ENCODE measurements at places on chromosomes 11 and 22.
A peak's percentile ranks its signal among the peaks of the same experiment; 100 is the strongest.

DNA sequence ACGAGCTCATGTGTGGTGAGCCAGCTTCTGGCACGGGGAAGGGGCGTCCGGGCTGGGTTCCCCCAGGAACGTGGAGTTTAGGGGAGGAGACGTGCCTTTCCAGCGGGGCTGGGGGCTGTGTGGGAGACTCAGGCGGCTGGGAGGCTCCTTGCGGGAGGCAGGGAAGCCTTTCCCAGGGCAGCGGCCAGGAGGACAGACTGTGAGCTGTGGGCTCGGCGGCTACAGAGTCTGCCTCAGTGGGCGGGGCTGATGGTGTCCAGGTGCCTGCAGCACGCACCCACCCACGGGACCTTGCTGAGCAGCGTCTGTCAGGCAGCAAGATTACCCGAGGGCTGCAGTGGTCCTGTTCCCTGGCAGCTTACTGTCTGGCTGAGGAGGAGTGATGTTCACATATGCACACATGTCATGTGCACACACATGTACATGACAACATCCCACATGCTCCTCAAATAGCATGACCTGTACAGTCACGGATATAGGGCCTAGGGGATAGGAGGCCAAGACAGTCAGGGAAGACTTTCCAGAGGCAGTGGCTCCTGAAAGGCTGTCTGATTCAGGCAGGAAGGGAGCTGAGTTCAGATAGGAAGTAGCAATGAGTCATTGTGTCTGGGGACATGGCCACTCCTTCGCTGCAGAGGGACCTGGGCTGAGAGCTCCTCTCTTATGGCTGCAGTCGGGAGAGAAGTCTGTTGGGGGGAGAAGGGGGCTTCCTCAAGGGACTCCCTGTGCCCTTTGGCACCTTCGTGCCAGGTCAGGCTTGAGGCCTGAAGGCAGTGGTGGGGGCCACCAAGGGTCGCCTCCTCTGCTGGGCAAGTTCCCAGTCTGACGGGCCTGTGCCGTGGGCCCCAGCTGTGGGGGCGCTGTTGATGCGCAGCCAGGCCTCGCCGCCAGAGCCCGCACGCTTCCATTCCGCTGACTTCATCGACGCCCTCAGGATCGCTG lies 23.3 kb upstream of the PPP6R3 start:
- DNase-seq, result peak; percentile 28

- DNase-seq, result no peak
Measured at GRCh38 chr11:12177739-12178338, 67.4 kb downstream of the MICAL2 start.

DNA sequence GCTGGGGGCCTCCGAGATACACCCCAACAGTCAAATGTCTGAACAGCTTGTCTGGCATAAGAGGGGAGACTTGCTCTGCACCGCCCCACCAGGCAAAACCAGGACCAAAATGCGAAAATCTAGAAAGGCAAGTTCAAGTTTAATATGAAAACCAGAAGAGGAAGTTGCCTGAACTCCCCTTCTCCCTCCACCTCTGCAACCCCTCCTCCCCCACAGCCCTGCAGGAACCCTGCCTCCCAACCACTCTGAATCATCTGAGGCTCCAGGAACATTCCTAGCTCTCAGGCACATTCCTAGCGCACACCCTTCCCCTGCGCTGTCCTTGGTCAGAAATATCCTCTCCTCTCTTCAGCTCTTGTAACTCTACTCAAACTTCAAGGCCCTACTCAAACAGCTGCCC lies 36.7 kb downstream of the ISX start:
- no peak for DNase-seq

GRCh38 chr22:21589396-21589795 lies 21.9 kb downstream of the UBE2L3 start:
- no peak for DNase-seq

- DNase-seq, result no peak
Measured at GRCh38 chr11:69819541-69820070, 390 bp upstream of the FGF3 start.

GRCh38 chr11:2770096-2770751 lies 70.4 kb upstream of the KCNQ1OT1 start:
- no peak for DNase-seq

DNA sequence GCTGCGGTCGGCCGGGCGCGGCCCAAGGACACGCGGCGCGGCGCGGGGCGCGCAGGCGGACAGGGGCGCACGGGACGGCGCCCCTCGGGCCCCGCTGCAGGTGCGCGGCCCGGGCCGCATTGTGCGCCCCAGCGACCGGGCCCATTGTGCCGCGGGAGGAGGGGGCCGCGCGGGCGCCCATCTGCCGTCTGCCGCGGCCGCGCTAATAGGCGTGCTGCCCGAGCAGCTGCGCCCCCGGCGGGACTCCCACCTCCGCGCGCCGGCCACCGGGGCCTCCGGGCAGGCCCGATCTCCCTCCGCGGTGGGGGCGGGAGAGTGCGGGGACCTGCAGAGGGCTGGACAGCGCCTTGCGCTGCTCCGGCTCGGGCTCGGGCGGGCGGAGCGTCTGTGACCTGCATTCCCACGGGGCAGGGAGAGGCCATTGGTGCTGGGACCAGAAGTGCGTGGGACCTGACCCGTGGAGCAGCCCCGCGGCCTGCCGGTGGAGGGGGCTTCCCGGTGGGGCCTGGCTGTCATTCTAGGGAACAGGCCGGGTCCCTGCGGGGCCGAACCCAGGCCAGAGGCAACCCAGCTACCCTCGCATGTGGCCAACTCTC lies 933 bp downstream of the BRSK2 start:
- no peak for DNase-seq

GRCh38 chr11:85988780-85989179 lies 80.1 kb downstream of the PICALM start:
- DNase-seq, result no peak

DNA sequence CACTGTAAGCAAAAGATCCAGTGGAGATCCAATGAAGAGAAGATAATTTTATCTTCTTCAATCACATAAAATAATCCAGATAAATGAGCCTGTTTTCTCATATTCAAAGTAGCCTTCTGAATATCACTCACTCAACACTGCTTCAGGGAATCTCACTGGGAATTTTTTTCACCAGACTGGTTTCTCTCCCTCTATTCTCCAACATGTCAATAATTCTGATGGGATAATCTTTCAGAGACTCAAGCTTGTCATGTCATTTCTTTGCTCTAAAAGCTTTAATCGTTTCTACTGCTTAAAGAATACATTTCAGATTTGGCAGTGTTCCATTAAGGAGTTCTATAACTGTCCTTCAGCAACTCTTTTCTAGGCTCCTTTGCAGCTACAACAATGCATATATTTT lies 16.3 kb downstream of the CNTN5 start:
- DNase-seq, result no peak

DNA sequence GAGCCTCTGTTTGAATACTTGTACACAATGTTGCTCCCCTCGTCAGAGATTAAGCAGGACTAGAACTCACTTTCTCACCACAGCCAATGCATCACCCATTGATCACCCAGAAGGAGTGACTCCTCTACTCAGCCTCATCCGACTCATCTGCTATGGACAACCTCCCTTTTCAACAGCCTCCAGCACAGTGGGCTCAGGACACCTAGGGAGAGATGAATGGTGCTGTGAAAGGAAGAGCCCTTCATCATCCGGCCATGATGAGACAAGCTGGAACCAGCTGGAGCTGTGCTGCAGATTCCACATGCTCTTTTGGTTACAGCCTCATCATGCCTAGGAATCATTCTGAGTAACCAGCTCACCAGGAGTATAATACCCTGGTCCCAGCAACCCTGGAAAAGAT lies 15.5 kb downstream of the C11orf91 start:
- no peak for DNase-seq

GRCh38 chr11:66071381-66071801 lies 1.3 kb downstream of the PACS1 start:
- no peak for DNase-seq

- no peak for DNase-seq
Measured at GRCh38 chr11:92224407-92225124, at the start of gene FAT3. Gene FAT3, plus strand, starts transcription at chr11:92224818. Its CDS starts 127,295 bp downstream, at chr11:92352113.

- DNase-seq, result no peak
Measured at GRCh38 chr11:26621132-26621531, 49.1 kb upstream of the MUC15 start.

DNA sequence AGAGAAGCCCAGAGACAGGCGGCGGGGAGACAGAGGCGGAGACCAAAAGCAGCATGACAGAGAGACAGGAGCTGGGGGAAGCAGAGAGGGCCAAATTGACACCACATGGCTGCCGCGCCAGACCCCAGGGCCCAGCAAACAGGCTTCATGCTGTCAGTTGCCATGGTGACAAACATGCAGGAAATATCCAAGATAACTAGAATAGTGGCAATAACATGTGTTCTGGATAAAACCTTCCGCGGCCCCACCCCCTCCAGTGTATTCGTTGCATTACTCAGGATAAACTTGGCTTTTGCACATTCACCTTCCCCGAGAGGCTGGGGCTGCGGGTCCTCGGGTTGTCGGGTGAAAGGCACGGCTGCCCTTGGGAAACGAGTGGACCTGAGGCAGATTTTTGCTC lies 49.9 kb upstream of the CDON start:
- no peak for DNase-seq

- no peak for DNase-seq
Measured at GRCh38 chr11:21810650-21811049, 382.2 kb upstream of the ANO5 start.

- DNase-seq, result no peak
Measured at GRCh38 chr11:85652786-85653447, 5.2 kb downstream of the TMEM126A start.

DNA sequence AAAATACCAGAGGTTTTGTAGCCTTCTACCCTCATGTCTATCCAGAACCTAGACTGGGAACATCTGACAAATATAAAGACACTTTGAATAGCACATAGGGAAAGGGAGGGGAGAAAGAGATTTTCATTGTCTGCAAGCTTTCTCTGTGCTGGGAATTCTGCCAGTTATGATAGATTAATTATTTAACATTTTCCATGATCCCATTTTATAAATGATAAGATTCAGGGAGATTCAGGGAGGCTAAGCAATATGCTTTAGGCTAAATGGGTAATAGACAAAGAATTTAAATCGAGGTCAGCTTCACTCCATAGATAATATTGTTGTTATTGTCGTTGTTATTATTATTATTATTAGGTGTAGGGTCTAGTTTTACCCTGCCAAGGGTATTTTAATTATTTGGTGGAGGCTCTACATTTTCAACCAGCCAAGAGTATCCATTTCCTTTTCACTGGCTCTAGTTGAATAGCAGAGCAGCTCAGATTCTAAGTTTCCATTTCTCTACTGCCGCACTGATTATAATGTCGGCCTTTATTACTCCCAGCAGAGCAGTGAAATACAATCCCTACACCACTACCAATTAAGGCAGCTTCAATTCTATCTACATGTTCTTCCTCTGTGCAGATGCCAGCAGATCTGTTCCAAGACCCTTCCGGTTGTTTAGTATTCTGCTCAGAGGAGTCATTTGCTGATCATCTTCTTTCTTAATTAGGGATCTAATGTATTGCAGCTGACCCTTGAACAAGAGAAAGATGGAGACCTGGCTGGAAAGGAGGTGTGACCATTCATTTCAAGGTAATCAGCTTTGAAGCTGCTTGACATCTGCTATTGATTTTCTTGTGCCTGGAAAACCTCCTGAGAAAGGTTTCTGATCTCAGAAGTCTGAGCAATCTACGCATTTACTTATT lies 23.8 kb upstream of the SYN3 start:
- DNase-seq, result no peak

- no peak for DNase-seq
Measured at GRCh38 chr11:120191058-120191457, 19.8 kb upstream of the OAF start.

- no peak for DNase-seq
Measured at GRCh38 chr11:32796425-32796824, 2.0 kb upstream of the CCDC73 start.

DNA sequence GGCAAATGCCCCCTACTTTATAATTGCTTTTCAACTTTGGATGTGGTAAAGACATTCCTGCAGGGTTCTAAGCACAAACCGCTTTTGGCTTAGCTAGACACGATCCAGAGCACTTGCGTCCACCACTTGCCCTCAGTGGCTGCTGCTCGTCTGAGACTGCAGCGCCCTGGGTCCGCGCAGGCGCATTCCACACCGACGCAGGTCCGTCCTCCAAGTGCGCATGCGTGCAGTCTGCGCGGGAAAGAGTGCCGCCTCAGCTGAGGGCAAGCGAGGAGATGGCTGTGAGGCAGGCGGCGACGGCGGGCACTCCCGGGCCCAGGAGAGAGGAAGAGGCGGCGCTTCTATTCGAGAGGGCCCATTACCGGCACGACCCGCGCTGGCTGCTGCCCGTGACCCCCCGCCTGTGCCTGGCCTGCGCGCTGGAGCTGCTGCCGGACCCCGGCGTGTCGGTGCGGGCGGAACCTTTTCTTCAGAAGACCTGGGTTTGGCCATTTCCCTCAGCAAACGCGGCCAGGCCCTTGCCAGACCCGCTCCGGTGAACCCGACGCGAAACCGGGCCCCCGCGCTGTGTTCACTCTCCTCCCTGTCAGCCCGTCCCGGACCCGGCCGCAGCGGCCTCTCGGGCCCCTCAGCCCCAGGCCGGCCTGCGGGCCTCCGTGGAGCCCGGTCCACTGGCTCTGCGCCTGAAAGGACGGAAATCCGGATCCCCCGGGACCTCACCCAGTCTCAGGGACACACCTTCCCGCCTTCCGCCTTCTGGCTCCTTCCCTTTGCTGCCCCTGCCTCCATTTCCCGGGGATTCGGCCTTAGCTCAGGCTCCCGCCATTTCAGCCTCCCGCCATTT lies at the start of gene MEI1:
MEI1 (plus strand) TSS at position 240 of the 844 bp plus-strand sequence; CDS start at position 276, 36 bp downstream.
- peak; percentile 93 for DNase-seq

DNA sequence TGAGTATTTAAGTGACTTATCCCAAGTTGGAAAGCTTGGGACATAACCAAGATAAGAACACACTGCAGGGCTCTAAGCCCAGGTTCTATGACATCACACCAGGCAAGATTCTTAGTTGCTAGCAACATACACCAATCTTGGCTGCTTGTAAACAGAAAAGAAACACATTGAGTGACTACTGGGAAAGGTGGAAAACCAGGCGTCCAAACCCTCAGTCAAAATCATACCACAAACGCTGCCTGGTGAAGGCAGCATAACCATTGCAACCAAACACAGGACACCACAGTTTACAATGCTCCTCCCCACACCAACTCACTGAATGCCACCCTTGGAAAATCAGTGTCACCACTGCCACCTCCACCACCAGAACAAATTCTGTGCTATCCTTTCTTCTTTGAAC lies 379.9 kb downstream of the TTC28 start:
- no peak for DNase-seq

GRCh38 chr22:28547132-28547842 lies 132.4 kb downstream of the TTC28 start:
- no peak for DNase-seq

DNA sequence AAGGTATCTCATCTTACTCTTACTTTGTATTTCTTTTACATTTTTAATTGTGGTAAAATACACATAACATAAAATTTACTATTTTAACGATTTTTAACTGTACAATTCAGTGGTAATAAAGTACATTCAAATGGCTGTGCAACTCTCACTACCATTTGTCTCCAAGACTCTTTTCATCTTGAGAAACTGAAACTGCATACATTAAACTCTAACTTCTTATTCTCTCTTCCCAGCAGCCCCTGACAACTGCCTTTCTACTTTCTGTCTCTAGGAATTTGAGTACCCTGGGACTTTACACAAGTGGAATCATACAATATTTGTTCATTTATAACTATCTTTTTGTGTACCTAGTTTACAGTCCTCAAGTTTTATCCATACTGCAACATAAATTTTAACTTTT lies 725.8 kb upstream of the KIRREL3 start:
- no peak for DNase-seq
